Astrocyte of the spinal cord (primary cell): ENCODE measurements at places on chromosomes 11 and 22.
A peak's percentile ranks its signal among the peaks of the same experiment; 100 is the strongest.

DNA sequence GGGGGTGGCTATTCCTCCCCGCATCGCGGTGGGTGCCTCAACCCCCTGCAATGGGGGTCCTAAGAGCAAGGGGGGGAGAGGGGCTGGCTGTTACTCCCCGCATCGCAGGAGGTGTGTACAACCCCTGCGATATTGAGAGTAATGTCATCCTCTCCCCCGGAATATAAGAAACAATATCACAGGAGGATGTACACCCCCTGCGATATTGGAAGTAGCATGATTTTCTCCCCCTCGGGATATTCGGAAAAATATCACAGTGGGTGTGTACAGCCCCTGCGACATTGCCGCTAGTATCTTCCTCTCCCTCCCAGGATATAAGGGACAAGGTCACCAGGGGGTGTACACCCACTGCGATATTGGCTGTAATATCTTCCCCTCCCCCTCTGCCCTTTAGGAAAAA, 22.5 kb upstream of the APOL5 start:
- DNase-seq, result no peak

DNA sequence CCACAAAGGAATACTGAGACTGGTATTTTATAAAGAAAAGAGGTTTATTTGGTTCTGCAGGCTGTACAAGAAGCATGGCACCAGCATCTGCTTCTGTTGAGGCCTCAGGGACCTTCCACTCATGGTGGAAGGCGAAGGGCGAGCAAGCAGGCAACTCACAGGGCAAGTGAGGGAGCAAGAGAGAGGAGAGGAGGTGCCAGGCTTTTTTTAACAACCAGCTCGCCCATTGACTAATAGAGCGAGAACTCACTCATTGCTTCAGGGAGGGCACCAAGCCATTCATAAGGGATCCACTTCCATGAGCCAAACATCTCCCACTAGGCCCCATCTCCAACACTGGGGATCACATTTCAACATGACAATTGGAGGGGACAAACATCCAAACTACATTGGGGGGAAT, 1.2 kb downstream of the PTS start:
- DNase-seq, result no peak

GRCh38 chr11:41947392-41947791, 487.9 kb upstream of the LRRC4C start:
- DNase-seq, result no peak

GRCh38 chr11:16356761-16357393, 531 bp upstream of the SOX6 start:
- peak; percentile 45 for DNase-seq

- DNase-seq, result no peak
Measured at GRCh38 chr11:122599434-122599833, 56.1 kb upstream of the UBASH3B start.

- DNase-seq, result no peak
Measured at GRCh38 chr11:66878474-66878873, 21.6 kb downstream of the LRFN4 start.
